Urinary bladder (tissue), 4 donors: ENCODE measurements at places on chromosomes 11 and 22.

GRCh38 chr22:24775769-24776492 lies 1.4 kb upstream of the PIWIL3 start:
- DNase-seq: no peak

DNA sequence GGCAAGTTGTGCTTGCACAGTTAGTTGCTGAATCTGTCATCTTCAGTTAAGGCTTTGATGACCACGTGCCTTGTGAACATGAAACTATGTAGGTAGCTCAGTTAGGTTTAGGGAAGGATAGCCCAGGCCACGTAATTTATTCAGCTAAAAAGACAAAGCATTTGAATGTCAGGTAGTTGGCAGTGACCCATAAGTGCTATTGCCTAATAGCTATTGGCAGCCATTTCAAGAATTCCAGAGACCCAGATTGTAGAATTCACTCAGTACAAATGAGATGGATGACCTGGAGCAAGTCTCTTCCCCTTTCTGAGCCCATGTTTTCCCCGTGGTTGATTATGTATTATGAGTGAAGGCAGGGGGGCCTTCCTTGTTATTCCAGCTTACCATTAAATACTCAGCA lies 265.3 kb upstream of the ANO5 start:
- no peak for DNase-seq

GRCh38 chr11:75485742-75486141 lies 40.0 kb downstream of the GDPD5 start:
- no peak for DNase-seq

DNA sequence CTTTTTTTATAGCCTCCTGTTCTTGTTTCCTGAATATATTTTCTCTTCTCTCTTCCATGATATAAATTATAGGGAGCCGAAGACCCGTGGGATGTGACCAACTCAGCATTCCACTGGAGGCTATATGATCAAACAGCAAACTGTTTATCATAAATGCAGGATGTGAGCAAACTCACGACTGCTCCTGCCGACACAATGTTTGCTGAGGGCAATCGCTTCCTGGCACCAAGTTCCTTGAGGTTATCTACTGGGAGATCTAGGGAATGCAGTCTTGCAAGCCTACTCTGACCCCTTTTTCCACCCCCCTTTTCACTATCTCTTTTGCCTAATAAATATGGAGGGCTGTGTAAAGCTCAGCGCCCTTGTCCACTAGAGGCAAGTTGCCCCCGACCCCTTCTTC lies 13.5 kb upstream of the PLAAT4 start:
- DNase-seq: no peak

- no peak for DNase-seq
Measured at GRCh38 chr22:26837784-26838470, 180.5 kb downstream of the MIAT start.
